ENCODE measurements at places on chromosomes 7 and 10.
A peak's percentile ranks its signal among the peaks of the same experiment; 100 is the strongest.

DNA sequence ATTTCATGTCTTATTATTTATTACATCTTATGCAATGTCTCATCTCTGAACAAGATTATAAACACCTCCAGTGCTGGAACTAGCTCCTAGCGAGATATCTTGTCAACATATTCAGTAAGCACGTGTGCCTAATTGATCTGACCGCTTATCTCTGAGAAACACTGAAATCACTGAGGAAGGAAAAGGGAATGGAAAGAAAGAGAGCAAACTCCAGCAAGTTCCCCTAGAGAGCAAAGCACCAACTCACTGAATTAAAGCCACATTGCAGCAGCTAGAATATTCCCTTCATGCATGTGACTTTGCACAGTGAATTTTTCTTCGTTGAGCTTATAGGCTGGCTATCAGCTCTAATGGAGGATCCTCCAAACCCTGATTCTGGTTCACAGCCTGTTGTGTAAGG lies 177.1 kb upstream of the FRMD4A start:
- DNase-seq: no peak

GRCh38 chr10:109306698-109307097 lies 616.6 kb downstream of the XPNPEP1 start:
- no peak for DNase-seq

- no peak for DNase-seq
These were observed 341.1 kb downstream of the PLXDC2 start for GRCh38 chr10:20157314-20157713.

- no peak for DNase-seq
These were observed 32.0 kb downstream of the SFMBT2 start for GRCh38 chr10:7378602-7379403.

GRCh38 chr7:91565499-91566401 lies 301.5 kb downstream of the FZD1 start:
- DNase-seq: no peak

- no peak for DNase-seq
These were observed 168.0 kb upstream of the PRKCQ start for GRCh38 chr10:6748029-6748428.

GRCh38 chr10:132158823-132159222 lies 27.9 kb upstream of the DPYSL4 start:
- DNase-seq: no peak

GRCh38 chr10:58457761-58458616 lies 54.7 kb upstream of the BICC1 start:
- DNase-seq: peak; percentile 64

- no peak for DNase-seq
These were observed 19.8 kb downstream of the MYOF start for GRCh38 chr10:93462371-93462770.

DNA sequence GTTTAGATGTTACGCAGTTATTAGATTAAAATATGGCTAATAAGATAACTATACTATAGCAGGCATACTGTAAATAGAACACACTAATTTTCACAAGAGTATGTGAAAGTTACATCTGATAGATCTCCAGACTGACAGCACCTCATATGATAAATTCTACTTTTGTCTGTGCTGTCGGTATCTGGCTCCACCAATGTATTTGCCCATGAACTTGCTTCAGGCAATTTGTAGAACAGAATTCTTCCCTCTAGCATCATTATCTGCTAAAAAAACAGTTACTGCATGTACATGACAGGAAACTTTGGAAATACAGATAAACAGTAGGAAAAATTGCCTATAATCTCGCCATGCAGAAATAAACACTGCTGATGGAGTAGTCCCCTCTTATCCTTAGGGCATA lies 137.7 kb downstream of the WNT2 start:
- DNase-seq: no peak

DNA sequence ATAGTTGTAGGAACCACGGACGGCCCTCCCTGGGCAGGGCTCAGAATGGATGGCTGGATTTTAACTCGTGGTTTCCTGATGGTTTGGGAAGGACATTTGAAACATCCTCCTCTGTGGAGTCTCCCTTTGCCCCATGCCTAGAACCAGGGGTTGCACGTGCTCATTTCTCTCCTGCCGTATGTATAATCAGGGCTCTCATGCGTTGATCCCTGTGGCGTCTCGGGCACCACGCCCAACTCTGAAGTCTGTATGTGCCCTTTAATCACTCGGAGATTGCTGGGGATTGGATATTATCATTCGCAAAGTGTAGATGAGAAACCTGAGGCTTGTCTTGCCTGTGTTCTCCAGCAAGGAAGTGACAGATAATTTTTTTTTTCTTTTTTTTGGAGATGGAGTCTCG lies 257.1 kb downstream of the CAMK1D start:
- DNase-seq: no peak

DNA sequence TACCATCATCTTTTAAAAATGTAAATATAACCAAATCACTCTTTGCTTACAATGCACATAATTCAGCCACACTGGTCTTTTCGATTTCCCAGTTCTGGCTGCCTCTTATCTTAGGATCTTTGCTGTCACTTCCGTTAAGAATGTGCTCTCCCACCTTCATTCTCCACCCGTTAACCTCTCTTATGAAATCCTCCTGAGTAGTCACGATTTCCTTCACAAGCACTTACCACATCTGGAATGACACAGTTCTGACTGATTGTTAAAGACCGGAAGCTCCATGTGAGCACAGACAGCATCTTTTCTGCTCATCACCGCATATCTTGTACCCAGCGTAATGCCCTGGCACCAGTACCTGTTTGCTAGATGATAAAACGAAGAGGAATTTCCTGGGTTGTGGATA lies 84.3 kb downstream of the CUL2 start:
- no peak for DNase-seq

GRCh38 chr10:123038782-123039631 lies 30.2 kb downstream of the ACADSB start:
- no peak for DNase-seq

GRCh38 chr7:24697416-24697815 lies 59.8 kb downstream of the GSDME start:
- no peak for DNase-seq

- no peak for DNase-seq
These were observed 1.2 kb downstream of the RARRES2 start for GRCh38 chr7:150340024-150340749.

GRCh38 chr10:51832652-51833383 lies 133.4 kb upstream of the CSTF2T start:
- DNase-seq: no peak

DNA sequence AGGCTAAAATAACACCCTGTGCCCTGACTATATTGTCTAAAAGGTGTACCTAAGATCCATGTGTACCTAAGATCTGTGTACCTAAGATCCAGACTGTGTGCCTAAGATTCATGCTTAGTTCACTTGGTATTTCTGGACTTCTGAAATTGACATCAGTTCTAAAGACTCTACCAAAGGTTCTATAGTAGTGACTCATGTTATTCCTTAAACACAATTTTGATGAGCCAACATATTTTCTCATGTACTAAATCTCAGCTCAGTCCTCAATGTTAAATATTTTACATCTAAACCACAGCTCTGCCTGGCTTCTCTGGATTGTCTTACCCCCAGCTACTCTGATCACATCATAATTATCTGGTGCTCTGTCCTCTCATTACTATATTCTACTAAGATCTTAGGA lies 802.3 kb upstream of the SORCS1 start:
- no peak for DNase-seq

Measured in muscle of arm (tissue), 14 donors.